Stimulated activated CD4-positive, alpha-beta T cell treated with anti-CD3 and anti-CD28 coated beads, TNF-alpha, amount 100 ng/mL, for 4 hours (primary cell): ENCODE measurements at places on chromosomes 5 and 9.

- DNase-seq, result no peak
These were observed 16.2 kb downstream of the LMNB1 start for GRCh38 chr5:126793097-126793496.

DNA sequence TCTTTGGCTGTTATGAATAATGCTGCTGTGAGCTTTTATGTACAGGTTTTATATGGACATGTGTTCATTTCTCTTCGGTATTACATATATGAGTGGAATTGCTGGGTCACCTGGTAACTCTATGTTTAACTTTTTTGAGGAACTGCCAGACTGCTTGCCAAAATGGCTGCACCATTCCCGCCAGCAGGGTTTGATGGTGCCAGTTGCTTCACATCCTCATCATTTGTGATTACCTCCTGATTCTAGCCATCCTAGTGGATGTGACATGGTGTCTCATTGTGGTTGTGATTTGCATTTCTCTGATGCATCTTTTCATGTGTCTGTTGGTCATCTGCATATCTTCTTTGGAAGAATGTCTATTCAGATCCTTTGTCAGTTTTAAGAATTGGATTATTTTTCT, 10.7 kb downstream of the NANS start:
- no peak for DNase-seq

GRCh38 chr9:112605518-112605917, 112.4 kb downstream of the INIP start:
- DNase-seq, result no peak

- no peak for DNase-seq
These were observed 323.4 kb downstream of the KDM4C start for GRCh38 chr9:7081065-7081600.

DNA sequence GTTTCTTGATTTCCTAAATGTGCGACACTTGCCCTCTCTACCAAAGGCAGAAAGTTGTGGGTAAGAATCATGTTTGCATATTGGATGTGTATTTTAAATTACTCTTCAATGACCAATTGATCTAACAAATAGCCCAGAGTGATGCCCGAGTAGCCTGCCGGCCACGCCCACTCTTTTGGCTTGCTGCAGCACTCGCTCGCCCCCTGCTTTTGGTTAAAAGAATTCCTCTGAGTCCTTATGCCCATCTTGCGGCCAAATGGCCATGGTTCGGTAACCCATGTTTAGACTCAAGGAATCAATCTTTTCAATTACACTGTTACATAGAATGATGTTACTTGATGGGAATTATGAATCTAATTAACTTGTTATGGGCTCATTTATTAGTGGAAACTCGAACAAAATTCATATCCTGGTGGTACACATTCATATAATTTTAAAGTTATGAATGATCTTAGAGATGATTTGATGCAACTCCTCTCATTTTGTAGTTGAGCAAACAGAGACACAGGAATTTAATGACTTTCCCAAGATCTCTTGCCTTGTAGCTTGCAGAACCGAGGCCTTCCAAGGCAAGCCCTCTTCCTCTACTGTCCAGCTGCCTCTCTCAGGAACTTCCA, 36.5 kb downstream of the PPIC start:
- DNase-seq, result no peak

DNA sequence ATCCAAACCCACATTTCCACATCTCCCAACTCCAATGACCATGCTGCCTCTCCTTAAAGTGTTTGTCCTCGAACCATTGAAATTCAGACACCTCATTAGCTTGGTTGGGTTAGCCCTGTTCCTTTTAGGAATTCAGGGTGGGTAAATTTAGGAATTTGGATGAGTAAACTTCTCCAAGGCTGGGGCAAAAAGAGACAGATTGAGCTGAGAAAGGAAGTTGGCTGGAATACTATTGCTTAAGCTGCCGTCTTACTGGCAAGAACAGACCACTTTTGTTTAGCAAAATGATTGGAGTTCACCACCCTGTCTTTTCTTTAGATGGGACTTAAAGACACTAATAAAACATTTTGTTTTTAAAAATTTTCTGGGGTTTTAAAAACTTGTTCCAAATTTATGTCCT, 143.6 kb upstream of the GDNF start:
- DNase-seq, result no peak

DNA sequence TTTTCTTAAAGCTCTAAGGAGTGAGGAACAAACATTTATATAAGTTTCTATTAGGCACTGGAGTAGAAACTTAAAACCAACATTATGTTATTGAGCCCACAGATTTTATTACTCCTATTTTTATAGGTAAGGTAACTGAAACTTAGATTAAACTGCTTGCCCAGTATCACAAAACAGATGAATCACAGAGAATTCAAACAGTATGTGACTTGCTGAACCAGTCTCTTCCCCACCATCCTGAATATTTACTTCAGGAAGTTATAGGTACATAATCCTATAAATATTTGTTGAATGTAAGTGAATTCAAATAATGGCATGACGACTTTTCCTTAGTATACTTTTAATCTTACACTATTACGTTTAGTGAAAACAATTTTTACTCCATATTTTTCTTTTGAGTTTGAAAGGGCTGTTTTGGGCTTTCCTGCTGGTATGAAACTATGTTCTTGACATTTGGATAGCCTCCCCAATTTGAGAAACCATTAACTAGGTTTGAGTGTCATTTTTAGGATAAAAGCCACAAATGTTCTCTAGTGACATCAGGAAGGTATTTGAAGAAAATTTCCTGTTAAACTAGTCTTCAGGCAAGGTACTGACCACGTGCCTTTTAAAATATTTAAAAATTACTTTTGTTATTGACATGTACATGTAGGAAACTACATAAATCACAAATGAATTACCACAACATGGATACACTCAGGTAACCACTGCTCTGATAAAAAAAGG, 39.3 kb downstream of the PRRC1 start:
- no peak for DNase-seq

DNA sequence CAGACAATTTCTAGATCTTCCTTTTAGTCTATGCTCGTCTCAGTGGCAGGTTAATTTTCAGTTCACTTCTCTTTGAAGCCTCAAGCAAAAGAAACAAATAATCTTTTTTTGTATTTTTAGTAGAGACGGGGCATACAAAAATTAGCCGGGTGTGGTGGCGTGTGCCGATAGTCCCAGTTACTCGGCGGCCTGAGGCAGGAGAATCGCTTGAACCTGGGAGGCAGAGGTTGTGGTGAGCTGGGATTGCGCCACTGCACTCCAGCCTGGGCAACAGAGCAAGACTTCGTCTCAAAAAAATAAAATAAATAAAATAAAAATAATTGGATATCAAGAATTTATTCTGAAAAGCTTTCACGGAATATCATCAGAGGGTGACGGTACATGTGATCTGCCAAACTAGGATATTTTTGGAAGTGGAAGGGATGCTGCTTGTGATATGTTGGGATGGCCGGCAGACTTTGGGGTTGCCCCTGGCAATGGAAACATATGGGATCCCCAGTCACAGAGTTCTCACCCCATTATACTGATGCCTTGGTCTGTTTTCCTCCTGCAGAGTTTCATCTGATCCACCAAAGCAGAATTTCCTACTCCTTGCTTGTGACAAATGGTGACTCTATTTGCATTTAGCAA, 7.6 kb upstream of the LCP2 start:
- DNase-seq, result no peak

DNA sequence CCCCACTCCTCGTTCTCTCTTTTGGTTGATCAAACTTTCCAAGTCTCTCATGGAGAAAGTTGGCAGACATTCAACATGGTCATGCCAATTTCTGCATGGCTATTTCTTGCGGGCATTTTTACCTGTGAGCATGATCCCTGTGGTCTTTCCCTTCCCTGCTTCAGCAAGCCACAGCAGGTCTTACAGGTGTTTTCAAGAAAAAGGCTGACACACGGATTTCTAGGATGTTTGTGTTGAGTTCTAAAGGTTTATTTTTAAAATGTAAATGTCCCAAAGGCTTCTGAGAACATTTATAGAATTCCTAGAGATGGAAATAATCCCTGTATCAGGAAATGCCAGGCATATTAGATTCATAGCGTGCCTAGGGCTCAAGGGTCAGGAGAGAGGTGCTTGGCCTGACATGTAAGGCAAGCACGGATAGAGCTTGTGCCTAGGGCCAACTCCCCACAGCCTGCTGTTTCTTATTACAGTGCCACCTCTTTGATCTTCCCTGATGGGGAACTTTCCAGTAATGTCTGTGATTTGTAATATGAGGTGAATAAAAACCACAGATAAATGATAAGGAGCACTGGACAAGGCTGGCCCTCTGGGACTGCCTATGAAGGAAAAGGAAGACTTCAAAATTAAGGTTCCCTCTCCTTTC, 79.8 kb downstream of the MUSK start:
- DNase-seq, result no peak

DNA sequence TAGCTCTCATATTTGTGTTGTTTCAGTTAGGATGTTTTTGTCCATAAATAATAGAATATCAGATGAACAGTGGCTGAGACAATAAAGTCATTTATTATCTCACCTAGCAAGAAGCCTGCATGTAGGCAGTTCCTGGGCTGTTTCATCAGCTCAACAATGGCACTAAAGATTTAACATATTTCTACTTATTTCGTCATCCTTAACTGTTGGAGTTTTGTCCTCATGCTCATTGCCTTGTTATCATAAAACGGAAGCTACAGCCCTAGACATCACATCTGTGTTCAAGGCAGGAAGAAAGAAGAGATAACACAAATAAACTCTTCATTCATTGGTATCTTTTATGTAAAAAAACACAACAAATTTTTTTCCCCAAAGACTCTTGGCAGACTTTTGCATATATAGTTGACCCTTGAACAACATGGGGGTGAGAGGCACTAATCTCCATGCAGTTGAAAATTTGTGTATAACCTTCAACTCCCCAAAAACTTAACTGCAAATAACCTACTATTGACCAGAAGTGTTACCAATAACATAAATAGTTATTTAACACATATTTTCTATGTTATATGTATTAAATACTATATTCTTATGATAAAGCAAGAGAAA, 277.2 kb upstream of the ADRA1B start:
- DNase-seq, result no peak

DNA sequence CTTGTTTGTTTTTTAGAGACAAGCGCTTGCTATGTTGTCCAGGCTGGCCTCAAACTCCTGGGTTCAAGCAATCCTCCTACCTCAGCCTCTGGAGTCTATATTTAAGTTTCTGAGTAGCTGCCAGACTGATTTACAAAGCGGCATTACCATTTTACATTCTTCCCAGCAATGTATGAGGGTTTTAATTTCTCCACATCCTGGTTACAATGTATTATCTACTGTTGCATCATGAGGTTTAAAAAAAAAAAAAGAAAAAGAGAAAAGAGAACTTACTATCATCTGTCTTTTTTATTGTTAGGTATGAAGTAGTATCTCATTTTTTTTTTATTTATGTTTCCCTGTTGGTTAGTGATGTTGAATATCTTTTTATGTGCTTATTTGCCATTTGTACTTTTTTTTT, 18.9 kb upstream of the CLINT1 start:
- DNase-seq, result no peak

DNA sequence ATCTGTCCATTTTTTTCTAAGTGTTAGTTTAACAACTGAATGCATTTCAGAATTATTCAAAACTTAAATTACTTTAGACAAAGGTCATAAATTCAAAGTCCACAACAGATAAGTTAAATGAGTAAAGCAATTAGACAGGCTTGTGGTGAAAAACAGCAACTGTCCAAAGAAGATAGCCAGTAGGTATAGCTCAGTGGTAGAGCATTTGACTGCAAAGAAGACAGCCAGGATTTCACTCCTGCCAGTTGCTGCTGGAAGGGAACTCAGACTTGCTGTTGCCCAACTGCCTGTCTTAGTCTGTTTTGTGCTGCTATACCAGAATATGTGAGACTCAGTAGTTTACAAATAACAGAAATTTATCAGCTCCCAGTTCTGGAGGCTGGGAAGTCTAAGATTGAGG, 10.0 kb downstream of the FANCC start:
- no peak for DNase-seq

DNA sequence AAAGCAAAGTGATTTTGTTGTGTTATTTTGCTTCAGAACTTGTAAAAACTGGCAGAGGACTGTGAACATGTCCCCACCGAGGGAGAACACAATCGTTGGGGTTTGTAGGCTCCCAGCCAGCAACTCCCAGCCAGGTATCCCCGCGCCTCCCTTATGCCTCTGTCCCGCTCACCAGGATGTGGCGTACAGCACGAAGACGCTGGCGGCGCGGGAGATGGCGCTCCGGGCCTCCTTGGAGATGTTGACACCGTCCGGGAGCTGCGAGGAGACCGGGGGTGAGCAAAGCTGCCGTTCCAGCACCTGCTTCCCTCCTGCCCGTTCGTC, 630 bp downstream of the POLE3 start:
- DNase-seq, result no peak

DNA sequence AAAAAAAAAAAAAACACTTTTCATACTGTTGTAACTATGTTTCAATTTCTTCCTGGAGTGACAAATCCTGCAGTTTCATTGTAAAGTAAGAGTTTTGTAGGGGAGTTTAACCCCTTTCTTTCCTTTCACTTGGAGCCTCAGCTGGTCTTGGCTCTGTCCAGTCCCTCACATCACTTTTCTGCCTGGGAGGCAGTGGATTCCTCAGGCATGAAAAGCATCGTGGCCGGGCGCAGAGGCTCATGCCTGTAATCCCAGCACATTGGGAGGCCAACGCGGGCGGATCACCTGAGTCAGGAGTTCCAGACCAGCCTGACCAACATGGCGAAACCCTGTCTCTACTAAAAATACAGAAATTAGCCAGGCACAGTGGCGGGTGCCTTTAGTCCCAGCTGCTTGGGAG, 45.6 kb upstream of the MYO10 start:
- DNase-seq, result no peak

- no peak for DNase-seq
These were observed 59.5 kb downstream of the NUDT12 start for GRCh38 chr5:103503066-103503465.

GRCh38 chr9:5364294-5365024, 24.8 kb upstream of the RLN1 start:
- DNase-seq, result no peak

DNA sequence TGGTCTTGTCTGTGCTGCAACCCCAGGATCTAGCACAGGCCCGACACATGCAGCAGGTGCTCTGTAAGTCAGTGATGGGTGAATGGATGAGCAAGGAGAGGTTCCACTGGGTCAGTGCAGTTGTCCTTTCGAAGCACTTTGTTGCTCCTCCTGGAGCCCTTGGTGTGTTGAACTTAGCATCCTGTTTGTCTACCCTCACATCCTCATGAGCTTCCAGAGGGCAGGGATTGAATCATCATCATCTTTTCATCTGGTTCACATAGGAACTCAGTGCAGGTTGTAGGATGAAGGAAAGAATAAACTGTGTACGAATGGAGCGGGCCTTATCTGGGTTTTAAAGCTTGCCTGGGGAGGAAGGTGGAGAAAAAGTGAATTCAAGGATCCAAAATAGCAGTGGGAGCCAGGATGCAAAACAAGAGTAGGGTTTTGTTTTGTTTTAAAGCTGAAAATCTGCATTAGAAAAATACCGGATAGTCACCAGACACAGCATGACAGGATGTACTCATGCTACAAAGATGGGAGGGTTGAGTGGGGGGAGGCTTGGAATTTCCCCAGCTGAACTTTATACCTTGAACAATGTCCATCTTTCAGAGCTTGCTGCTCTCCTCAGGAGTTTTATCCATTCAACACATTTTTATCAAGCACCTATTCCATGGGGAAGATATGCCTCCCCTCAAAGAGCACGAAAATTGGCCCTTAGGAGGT, 55.8 kb downstream of the PTTG1 start:
- DNase-seq, result no peak

GRCh38 chr9:71861618-71862017, 49.4 kb downstream of the ABHD17B start:
- no peak for DNase-seq
